ENCODE measurements at places on chromosomes 2 and 18.

DNA sequence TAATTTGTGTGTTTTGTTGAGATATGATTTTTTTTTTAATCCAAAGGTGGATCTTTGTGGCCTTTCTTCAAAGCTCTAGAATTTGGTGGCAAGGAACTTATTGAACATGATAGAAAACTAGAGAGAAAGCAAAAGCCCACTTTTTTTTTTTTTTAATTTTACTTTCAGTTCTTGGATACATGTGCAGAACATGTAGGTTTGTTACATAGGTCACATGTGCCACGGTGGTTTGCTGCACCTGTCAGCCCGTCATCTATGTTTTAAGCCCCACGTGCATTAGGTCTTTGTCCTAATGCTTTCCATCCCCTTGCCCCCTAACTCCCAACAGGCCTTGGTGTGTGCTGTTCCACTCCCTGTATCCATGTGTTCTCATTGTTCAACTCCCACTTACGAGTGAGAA, 135.9 kb downstream of the RHBDD1 start:
- DNase-seq, result no peak

DNA sequence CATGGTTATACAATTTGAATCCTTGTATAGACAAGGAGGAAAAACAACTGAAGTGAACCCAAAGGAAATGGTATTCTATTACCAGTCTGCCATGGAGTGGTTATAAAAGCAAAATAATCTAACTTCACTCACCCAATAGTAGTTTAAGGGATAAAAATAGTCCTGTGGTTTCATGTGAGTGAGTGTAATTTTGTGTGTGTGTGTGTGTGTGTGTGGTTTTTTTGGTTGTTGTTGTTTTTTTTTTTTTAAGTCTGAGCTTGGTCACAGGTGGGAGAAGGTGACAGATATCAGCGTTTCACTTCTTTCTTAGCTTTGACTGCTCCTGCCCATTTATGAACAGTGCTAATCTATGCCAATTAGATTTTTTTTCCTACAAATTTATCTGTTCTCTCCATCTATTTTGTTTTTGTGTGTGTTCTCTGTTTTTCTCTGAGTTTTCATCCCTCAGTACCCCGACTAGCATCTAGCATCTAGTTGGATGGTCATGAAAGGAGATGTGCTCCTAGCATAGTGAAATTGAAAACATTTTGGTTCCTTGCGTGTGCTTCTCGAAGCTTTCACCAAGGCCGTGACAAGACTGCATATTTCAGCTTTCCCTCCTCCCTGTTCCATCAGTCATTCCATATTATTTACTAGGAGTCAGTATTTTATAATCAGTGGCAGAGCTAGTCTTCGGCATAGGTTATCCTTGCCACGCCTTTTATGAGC, 200.1 kb upstream of the DTNA start:
- DNase-seq, result no peak

DNA sequence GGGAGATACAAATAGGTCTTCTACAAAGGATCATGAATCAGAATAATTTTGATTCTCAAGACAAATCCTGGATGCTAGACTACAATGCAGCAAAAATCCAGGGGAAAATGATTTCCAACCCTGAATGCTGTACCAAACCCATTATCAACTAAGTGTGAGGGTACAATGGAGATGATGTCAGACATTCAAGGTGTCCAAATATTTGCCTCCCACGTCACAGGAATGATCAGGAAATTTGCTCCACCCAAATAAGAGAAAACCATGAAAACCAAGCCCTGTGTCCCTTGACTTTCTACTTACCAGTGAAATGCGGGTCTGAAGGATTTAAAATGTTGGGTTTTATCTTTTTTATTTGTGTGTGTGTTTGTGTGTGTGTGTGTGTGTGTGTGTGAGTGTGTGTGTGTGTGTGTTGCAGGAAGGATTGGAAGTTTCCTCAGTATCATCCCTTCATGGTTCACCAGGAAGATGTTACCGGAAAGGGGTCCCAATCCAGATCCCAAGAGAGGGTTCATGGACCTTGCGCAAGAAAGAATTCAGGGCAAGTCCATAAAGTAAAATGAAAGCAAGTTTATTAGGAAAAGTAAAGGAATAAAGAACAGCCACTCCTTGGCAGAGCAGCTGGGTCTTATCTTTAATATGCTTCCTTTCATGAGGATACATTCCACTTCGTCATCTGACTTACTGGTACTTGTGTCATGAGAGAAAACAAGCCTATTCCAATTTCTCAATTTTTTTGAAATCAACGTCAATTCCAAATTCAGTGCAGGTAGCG, 61.1 kb upstream of the ID2 start:
- DNase-seq, result no peak

DNA sequence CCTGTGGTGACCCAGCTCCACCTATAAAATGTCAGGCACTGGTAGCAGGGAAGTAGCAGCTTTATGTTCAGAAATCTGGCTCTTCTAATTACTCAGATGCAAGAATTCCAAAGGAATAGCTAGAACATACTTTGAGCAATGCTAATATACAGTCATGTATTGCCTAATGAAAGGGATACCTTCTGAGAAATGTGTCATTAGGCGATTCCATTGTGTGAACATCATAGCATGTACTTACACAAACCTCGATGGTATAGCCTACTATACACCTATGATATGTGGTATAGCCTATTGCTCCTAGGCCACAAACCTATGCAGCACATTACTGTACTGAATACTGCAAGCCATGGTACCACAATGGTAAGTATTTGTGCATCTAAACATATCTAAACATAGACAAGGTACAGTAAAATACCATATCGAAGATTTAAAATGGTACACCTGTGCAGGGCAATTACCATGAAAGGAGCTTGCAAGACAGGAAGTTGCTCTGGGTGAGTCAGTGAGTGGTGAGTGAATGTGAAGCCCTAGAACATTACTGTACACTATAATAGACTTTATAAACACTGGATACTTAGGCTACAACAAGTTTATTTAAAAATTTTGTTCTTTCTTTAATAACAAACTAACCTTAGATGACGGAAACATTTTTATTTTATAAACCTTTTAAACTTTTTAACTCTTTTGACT, 50.3 kb upstream of the ETAA1 start:
- no peak for DNase-seq

- DNase-seq, result no peak
Measured at GRCh38 chr2:69505710-69506109, 68.5 kb upstream of the NFU1 start.

All from stimulated activated CD8-positive, alpha-beta memory T cell treated with anti-CD3 and anti-CD28 coated beads, Interleukin-4, amount 100 ng/mL, for 48 hours (primary cell).